SJSA1 (cell line): ENCODE measurements at places on chromosomes 4 and X.
A peak's percentile ranks its signal among the peaks of the same experiment; 100 is the strongest.

DNA sequence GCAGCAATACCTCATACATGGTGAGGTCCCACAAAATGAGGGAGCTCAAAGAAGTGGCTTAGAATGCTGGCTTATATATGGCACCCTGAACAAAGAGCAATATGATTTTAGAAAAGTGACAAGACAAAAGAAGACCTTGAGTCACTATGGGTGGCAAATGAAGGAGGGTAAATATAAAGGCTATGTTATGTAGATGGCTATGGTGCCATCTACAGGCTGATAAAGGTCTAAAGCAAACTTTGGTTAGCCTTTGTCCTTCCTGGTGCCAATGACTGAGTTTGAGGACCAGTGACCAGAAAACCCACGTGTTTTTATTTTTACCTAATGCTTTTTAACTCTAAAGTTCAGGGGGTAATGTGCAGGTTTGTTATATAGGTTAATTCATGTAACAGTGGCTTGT is 151.8 kb downstream of the CCNG2 start:
- DNase-seq, result peak; percentile 23

- no peak for DNase-seq
Observed at GRCh38 chr4:67575232-67576058, 16.9 kb downstream of the STAP1 start.

DNA sequence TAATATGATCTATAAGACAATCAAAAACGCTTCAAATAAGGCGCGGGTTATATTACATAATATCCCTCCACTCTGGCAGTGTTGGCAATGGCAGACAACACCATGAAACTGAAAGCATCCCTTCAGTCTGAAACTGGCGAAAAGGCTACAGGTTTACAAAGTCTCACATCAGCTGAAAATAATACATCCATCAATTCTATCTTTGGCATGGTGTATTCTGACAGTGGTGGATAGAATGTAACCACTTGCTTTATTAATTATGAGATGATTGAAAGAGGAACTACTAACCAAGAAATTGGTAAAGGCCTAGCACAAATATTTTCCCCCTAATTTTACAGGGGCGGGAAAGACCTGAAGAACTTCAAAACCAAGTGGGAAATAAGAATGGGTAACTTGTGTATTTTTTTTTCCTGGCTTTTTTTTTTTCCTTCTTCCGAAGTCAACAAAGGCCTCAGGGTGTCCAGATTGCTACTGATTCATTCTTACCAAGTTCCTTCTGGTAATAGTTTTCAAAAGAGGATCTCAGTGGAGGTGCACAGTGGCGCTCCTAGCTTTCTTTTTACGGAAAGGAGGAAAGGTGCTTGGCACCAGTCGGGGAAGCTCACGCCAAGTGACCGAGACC is 728 bp downstream of the UBA6 start:
- DNase-seq, result no peak

GRCh38 chrX:55213381-55213780 is 6.8 kb upstream of the PAGE5 start:
- DNase-seq, result no peak

DNA sequence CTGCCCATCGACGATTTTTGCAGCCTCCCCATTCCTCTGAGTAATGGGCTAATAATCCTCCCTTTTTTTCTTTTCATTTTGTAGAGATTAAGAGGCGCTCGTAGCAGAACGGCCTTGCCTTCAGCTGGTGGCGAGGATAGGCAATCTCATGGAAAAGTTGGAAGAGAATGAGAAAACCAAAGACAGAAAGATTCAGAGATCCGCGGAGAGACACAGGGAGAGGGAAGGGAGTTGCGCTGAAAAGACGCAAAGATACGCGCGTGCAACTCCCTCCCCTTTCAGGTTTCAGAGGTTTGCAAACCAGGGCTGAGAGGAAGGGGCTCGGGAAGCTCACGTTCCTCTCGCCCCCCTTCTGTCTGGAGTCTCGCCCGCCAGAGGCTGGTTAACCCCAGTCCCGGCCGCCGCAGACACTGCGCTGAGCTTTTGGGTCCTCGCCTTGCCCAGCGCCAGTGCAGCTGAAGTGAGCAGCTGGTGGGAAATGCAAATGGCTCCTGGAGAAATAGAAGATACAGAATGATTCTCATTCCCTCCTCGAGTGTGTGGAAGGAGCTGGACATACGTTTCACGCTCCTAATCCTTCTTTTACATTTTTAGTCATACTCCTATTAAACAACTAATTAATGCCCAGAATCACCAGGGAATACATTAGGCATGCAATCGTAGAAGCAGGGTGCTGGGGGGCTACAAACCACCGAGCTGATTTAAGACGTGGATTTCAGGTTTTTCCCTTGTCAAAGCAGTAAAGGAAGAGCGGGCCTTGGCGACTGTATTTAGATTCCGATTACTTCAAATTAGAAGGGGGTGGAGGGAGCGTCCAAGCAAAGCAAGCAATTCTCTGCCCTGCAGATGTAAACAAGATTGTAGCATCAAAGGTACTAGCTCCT is 16.6 kb upstream of the PITX2 start:
- no peak for DNase-seq

GRCh38 chrX:5086388-5086787 is 1142.3 kb downstream of the NLGN4X start:
- no peak for DNase-seq

DNA sequence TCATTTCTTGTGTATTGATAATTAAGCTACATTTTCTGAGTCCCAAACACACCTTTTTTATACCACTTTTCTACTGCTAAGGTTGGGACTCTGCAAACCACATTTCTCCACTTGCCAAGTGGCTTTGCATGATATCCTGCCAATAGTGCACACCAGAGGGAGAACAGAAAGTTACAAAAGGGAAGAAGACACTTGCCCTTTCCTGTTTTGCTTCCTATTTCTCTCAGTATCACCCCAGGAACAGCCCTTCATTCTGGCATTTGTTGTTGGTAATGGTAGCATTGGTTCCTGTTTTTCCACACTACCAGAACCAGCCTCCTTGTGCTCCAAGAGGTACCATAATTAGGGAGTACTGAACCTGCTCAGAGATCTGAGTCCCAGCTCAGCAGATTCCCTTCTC is 87.1 kb downstream of the HDX start:
- no peak for DNase-seq

DNA sequence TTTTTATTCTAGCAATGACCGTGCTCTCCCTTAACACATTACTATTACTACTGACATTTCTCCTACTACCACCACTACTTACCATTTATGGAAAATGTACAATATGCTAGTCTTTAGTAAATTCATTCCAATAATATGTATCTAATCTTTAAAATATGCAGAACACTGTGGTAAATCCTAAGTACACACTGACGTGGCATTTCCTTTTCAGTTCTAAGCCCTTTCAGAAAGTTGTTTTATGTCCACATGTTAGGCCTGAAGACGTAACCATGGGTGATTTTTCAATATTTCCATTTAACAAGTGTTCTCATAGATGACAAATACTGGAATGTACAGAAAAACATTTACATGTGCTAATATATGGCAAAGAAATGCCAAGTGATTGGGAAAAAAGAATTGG is 268.6 kb upstream of the SLIT2 start:
- no peak for DNase-seq

- no peak for DNase-seq
Observed at GRCh38 chr4:141174457-141174856, 41.2 kb upstream of the RNF150 start.

DNA sequence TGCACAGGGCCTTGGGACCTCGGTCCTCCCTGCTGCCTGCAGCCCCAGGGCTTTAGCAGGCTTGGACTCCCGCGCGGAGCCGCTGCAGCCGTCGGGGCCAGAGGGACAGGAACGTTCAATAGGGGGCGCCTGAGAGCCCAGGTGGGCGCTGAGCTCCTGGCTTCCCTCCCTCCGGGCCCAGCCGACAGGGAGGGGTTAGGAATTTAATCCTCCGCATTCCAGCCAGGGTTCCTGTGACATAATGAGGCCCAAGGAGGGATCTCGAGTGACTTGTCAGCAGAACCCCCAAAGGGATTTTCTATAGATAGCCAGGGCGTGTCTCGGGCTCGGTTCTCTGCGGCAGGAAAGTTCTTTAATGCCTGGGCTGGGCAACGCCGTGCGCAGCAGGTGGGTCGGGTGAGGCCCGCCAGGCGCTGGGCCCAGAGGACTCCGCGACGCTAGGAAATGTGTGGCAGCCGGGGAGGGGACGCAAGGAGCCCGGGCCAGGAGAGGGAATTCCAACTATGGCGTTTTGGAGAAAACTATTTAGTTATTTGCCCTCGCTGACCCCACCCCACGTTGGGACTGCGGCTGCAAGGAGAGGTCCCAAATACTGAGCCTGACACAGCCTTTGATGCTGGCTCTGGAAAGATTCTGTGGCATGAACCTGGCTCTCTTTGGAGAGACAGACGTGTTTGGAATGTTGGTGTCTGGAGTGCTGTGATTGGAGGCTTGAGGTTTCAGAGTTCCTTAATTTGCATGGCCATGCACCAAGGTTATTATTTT is 285.2 kb upstream of the GATB start:
- DNase-seq, result no peak

DNA sequence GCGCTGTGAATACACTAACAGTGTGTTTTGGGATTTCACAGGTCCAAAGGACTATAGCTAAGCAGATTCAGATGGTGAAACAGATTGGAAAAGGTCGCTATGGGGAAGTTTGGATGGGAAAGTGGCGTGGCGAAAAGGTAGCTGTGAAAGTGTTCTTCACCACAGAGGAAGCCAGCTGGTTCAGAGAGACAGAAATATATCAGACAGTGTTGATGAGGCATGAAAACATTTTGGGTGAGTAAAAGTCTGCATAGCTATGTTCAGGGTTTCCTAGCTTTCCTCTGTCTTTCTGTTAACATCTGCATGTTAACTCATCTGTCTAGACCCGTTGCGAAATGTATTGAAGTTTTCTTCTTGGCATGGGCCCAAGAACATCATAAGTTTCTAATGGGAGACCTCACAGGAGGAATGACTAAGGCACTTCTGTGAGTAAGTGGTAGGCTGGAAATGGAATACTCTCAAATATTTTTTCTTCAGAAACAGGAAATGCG is 372.1 kb downstream of the BMPR1B start:
- peak; percentile 78 for DNase-seq

GRCh38 chr4:48687313-48688051 is 92.6 kb downstream of the FRYL start:
- DNase-seq, result no peak

DNA sequence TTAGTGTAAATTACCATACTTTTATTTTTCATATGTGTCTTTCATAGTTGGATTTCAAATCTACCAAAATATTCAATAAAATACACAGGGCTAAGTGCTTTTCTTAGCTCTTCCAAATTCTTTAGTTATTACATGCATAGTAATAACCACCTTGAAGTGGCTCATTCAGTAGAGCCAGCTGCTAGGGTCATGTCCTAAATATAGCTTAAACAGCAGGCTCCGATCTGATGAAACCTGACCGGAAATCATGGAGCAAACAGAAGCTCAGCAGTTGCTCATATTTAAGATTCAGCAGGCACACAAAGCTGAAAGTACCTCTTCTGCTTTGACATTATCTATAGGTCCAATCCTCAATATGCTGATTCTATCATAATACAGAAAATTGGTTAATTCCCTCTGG is 1470.4 kb downstream of the ADGRL3 start:
- DNase-seq, result no peak

DNA sequence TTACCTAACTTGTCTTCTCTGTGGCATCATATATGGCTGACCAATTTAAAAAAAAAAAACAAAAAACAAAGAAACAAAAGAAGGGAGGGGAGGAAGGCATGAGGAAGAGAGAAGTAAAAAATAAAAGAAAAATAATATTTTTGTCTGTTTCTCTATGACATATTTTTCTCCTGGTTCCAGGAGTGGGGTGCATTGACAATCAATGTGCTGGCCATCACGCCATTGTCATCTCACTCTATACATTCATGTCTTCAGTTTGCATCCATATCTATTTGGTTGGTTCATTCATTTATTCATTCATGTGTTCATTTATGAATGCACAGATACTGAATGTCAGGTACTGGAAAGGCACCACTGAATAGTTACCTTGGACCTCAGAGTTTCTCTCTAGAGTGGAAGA is 183.4 kb downstream of the DCHS2 start:
- no peak for DNase-seq

- DNase-seq, result no peak
Observed at GRCh38 chrX:137479386-137479785, 86.5 kb upstream of the ZIC3 start.

GRCh38 chr4:102632241-102633065 is 128.3 kb downstream of the MANBA start:
- no peak for DNase-seq

DNA sequence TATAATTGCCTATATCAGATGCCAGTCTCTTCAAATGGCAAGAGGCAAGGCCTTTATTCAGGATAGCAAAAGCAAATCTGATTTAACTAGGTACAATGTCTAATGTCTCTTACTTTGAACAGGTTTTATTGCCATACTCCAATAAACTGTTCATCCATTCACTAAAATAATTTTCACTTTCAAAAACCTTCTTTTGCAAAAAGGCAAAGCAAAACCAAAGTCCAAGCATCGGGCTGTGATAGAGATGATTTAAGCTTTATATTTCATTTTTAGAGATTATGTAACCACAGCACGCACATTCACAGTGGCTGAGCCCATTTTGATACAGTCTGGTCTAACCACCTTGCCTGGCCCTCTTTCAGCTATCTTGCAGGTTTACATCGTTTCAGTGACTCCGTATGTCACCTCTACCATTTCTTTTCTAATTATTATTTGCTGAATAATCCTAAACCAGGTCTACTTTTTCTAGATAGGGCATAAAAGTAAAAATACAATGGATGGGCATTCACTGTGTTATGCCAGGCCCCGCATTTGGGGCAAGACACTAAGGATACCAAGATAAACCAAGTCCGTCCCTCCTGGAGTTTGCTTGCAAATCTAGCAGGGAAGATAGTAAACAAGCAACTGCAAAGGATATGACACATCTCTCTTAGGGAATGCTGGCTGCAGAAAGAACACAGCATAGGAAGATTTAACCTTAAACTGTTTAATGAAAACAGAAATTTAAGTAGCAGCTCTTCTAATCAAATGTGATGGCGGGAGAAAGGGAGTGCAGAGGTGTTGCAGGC is 1.8 kb downstream of the CASP3 start:
- DNase-seq, result peak; percentile 24

GRCh38 chr4:56787380-56787779 is 34.1 kb downstream of the SPINK2 start:
- no peak for DNase-seq
